ENCODE measurements at places on chromosomes 6 and 20. TPM values are rescaled to one million over a fixed set of nuclear protein-coding genes. Genes with fewer than 3 reads are reported as not detected.

The SSTR4 gene
- total RNA-seq = not detected

The NNAT gene
- 0.76 TPM for total RNA-seq

The GPLD1 gene
- 15.7 TPM for total RNA-seq

The COL21A1 gene
- 3.2 TPM for total RNA-seq

The ZFP57 gene
- not detected for total RNA-seq

The MCM3 gene
- total RNA-seq = 23.0 TPM

The ALDH8A1 gene
- total RNA-seq = 2.7 TPM

The STMND1 gene
- total RNA-seq = not detected

The MAP7 gene
- total RNA-seq = 26.6 TPM

The OPRM1 gene
- total RNA-seq = not detected

The DSTN gene
- 735 TPM for total RNA-seq

The FLRT3 gene
- 19.2 TPM for total RNA-seq

The ZBTB24 gene
- 9.0 TPM for total RNA-seq

The SLC12A5 gene
- total RNA-seq = 1.3 TPM

The NEURL2 gene
- 5.3 TPM for total RNA-seq

The DEF6 gene
- total RNA-seq = 10.0 TPM

The SEL1L2 gene
- total RNA-seq = not detected

The NKAIN4 gene
- not detected for total RNA-seq

The UBE2V1 gene
- total RNA-seq = 50.3 TPM

The CCR6 gene
- not detected for total RNA-seq

The TTK gene
- 1.8 TPM for total RNA-seq

The SAMD5 gene
- 10.8 TPM for total RNA-seq

The ANKRD66 gene
- 15.7 TPM for total RNA-seq
